HT-29 (cell line): ENCODE measurements at places on chromosomes 1 and 21.
A peak's percentile ranks its signal among the peaks of the same experiment; 100 is the strongest.

DNA sequence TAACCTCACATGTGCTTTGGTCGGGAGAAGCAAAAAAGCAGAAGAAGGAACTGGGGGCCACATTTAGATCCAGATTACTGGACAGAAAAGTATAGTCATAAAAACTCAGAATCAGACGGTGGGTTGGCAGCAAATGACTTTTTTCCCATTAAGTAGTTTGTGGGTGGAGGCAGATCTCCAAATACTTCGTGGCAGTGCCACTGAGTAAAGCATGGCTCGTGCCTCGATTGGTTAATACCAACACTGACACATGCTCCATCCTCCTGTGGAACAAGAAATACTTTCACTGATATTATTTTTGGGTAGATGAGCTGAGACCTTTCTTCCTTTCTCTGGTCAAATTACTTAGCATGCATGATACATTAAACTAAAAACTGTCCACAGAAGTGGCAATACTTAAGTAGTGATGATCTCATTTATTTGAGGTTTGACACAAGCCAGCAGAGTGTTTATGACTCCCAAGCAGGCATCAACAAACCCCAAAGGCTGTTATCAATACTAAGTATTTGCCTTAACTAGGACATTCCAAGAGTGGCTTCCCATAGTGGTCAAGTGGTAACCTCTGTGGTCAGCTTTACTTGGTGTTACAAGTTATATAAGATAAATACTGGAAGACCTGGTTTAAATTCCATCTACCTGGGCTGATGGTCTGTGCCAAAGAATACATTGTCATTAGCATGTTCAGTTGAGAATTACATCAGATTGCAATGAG, 500.0 kb upstream of the RUNX1 start:
- DNase-seq: no peak

DNA sequence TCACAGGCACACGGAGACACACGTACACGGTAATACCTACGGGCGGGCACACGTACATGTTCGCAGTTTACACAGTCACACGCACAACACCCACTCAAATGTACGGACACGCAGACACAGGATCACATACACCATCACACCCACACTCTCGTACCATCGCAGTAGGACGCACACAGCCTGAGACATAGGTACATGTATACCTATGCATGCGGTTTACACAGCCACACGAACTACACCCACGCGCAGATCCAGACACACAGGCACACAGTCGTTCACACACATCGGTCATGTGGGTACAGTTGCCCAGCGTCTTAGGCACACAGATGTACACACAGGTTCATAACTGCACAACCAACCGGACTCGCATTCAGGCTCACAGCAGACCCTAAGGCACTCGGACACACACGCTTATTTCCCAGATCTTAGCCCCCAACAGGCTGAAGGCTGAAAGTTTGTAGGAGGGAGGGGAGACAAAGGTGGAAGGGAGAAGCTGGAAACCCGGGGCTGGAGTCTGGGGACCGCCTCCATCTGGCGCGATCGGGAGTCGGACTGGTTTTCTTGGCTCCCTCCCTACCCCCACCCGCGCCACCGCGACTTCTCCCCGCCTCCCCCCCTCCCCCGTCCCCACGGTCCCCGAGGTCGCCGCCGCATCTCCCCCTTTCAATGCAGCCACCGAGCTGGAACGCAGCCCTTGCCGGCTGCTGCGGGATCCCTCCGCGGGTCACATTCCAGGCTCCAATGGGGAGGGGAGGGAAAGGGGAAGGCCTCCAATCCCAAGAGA, 51.9 kb upstream of the SYNC start:
- peak; percentile 72 for DNase-seq

DNA sequence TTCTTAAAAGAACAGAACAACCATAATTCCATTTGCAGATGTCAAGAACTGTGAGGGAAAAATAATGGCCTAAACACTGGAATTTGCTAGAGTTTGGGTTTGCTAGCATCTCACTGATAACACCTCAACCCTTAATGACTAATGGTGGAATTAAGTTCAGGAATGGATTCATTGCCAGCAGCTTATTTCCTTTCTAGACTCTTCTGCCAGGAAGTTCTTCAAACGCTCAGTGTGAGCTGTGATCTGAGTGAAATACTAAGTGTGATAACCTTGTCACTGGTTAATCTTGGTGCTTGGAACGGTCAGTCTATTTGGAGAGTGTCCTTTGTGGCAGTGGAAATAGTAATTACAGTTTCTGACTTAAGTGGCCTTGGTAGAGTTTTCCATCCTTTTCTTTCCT, 21.6 kb upstream of the PLEKHM2 start:
- no peak for DNase-seq

DNA sequence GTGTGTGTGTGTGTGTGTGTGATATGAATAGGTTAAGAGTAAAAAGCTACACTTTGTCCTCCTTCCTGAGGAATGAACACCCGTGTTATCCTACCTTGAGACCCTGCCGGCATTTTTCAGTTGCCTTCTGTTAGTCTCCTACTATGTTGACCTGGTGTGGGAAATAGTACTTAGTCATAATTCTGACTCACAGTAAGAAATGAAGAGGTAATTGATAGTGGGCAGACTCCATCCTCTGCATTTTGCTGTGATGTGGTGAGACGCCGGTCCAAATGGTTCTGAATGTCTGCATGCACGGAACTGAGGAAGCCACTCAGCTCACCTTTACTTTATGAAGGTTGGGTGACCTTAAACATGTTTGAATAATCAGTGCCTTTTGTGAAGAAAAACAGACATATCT, 12.6 kb downstream of the CD101 start:
- DNase-seq: no peak

DNA sequence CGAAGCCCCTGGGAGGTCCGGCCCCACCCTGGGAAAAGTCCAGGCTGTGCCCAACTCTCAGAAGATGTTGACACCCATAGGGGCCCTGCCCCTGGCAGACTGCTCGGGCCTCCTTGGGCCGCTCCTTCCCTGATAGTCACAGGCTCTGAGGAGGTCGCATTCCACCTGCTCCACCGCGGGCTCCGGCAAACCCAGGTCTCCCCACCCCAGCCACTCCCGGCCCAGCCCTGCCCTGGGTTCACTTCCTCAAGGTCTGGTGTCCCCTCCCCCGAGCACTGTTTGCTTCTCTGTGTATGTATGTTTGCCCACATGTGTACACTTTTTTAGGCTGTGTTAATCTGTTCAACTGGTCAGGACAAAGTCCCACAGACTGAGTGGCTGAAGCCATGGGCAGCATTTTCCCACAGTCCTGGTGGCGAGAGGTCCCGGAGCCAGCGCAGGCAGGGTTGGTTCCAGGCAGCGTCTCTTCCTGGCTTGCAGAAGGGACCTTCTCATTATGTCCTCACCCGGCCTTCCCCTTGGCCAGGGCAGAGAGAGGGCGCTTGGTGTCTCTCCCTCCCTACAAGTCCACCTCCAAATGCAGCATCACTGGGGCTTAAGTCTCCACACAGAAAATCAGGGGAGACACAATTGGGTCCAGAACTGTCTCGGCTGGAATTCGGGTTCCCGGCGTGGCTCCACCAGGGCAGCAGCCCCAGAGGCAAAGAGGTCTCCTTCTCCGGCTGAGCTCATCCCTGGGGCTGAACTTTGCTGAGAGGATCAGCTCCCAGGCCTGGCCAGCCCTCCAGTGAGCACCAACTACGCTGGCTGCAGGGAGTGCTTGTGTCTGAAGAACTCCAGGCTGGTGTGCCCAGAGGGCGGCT, 10.5 kb upstream of the PRXL2B start:
- DNase-seq: peak; percentile 80

- no peak for DNase-seq
Observed at GRCh38 chr1:236351875-236352573, 42.1 kb upstream of the EDARADD start.

DNA sequence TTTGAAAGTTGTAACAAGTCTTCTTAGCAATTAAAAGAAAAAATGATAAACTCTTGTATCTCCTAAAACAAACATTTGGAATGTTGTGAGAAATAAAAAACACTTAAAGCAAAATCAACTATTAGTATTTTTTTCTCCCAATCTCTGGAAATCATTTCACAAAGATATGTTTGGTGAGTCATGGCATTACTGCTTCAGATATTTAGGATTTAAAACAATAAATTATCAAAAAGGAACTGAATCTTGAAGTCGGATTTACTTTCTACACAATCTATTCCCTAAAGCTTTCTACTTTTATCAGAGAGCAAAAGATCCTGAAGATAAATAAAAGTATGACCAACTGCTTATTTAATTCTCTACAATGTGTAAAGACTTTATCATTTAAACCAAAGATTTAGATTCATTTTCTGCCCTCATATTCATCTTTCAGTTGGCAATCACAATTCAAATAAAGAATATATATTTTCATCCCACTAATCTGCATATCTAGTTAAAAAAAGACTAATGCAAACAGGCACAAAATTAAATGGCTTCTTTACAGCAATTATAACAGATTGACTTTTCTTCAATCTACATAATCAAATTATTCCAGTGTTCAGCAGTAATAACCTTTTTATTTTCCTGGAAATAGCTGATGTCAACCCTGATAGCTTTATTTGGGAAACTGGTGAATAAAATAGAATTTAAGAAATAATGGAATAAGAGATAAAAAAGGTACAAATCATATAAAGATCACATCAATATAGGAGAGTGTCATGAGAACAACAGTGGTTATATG, 230.0 kb downstream of the COP1 start:
- DNase-seq: no peak
